ENCODE measurements at places on chromosomes 12 and 14.

- peaks cover 29% of the 10 kb centered on the region for H3K36me3 ChIP-seq
- no peaks in the 10 kb centered on the region for H3K27me3 ChIP-seq
- H3K27ac ChIP-seq: peak overlapping the region; percentile 34
- no peak for ATAC-seq
Observed at GRCh38 chr12:124381456-124382296, 86.8 kb downstream of the RFLNA start.

- peak; percentile 90 for ATAC-seq
- peaks cover under 1% of the 10 kb centered on the region for H3K27me3 ChIP-seq
- peaks cover 7% of the 10 kb centered on the region for H3K4me1 ChIP-seq
- no peaks in the 10 kb centered on the region for H3K36me3 ChIP-seq
- H3K27ac ChIP-seq: no peak overlapping the region
Observed at GRCh38 chr14:99320105-99320572, 48.1 kb upstream of the BCL11B start.

GRCh38 chr12:28568704-28569103, 378.4 kb downstream of the CCDC91 start:
- H3K27ac ChIP-seq: no peak overlapping the region
- H3K36me3 ChIP-seq: no peaks in the 10 kb centered on the region
- no peaks in the 10 kb centered on the region for H3K27me3 ChIP-seq
- no peaks in the 10 kb centered on the region for H3K4me1 ChIP-seq
- no peak for ATAC-seq

DNA sequence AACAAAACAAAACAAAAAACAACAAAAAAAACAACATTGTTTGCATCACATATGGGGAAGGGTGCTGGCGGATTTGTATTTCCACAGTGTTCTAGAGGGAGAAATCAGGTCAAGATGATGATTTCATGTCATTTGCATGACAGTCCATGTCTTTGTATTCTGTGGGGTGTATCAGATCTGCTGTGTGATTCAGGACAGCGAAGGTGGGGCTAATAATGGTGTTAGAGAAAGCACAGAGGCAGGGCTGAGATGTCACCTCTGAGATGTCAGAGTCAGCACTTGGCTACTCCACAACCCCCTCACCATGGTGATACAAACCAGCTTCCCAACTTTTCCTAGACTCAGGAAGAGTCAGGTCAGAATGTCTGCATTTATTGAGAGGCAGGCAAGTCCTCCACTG, 543.2 kb downstream of the BCL11B start:
- no peaks in the 10 kb centered on the region for H3K36me3 ChIP-seq
- no peak overlapping the region for H3K27ac ChIP-seq
- H3K4me3 ChIP-seq: no peak overlapping the region
- no peaks in the 10 kb centered on the region for H3K27me3 ChIP-seq

DNA sequence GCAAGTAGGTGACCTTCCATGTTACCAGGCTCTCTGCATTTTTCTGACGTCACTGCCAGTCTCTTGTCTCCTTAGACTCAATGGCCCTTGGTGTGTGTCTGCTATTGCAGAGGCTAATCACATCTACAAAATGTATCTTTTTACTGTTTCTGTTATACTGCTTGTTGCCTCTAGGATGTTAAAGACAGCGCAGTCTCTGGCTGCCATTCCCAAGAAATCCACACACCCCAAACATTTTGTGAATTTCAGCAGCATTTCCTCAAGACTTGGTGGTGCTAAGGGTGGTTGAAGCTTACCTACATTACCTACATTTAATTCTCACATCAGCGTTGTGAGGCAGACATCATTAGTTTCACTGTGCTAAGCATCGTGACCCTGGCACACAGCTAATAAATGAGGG, 87.2 kb downstream of the C12orf75 start:
- no peaks in the 10 kb centered on the region for H3K36me3 ChIP-seq
- H3K4me1 ChIP-seq: no peaks in the 10 kb centered on the region
- H3K4me3 ChIP-seq: no peak overlapping the region
- no peak overlapping the region for H3K27ac ChIP-seq

DNA sequence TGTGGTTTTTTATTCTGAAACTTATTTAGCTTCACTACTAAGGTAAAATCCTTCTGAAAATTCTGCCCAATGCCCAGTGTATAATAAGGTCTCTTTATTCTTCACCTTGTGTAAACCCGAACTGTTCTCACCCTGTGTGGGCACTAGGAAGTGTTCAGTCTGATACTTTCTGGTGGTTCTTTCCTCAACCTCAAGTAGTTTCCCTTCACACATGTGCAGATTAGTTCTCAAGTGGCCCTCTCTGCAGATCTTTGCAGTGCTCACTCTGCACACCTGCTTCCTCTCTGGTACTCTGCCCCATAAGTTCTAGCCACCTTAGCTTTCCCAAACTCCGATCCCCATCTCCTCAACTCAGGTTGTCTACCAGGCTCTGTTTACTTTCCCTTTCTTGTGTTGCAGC, 61.6 kb downstream of the RAD51B start:
- no peak overlapping the region for H3K4me3 ChIP-seq
- H3K4me1 ChIP-seq: peaks cover 10% of the 10 kb centered on the region
- H3K36me3 ChIP-seq: no peaks in the 10 kb centered on the region
- H3K27ac ChIP-seq: no peak overlapping the region
- H3K27me3 ChIP-seq: no peaks in the 10 kb centered on the region

- H3K4me3 ChIP-seq: no peak overlapping the region
- no peak for ATAC-seq
- no peaks in the 10 kb centered on the region for H3K4me1 ChIP-seq
- no peaks in the 10 kb centered on the region for H3K36me3 ChIP-seq
Observed at GRCh38 chr12:105523164-105524057, 192.9 kb downstream of the C12orf75 start.

DNA sequence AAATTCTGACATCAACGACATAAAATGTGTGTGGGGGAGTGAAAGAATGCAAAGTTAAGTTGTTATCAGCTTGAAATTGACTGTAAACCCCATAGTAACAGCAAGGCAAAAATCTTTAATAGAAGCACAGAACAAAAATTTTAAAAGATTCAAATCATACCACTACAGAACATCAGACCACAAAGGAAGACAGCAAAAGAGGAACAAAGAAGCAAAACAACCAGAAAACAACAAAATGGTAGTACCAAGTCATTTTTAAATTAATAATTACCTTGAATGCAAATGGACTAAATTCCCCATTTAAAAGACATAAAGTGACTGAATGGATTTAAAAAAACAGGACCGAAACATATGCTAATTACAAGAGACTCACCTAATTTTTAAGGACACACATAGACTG, 31.3 kb downstream of the A2M start:
- no peak for ATAC-seq
- no peak overlapping the region for H3K27ac ChIP-seq
- no peaks in the 10 kb centered on the region for H3K36me3 ChIP-seq
- no peaks in the 10 kb centered on the region for H3K27me3 ChIP-seq

GRCh38 chr12:69252033-69252432, 12.7 kb downstream of the CPSF6 start:
- H3K4me3 ChIP-seq: no peak overlapping the region
- peaks cover 32% of the 10 kb centered on the region for H3K4me1 ChIP-seq
- peak; percentile 43 for ATAC-seq
- no peaks in the 10 kb centered on the region for H3K27me3 ChIP-seq
- peaks cover 86% of the 10 kb centered on the region for H3K36me3 ChIP-seq

DNA sequence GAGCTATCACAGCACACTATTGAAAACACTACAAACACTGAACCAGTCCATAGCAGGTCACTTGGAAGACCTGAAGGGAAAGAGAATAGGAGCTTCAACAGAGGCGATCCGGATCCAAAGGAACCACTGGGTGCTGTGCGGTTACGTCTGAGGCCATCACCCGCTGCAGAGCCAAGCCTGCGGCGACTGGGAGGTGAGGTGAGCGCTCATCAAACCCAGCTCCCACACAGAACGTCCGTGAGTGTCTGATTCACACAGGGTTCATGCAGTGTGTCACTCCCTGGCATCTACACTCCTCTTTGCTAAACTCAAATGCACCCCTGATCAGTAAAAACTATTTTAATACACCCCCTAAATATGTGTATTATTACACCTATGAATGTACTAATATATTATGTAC, 64.1 kb downstream of the TMEM132D start:
- H3K4me3 ChIP-seq: no peak overlapping the region
- no peaks in the 10 kb centered on the region for H3K4me1 ChIP-seq
- no peak for ATAC-seq
- no peak overlapping the region for H3K27ac ChIP-seq
- no peaks in the 10 kb centered on the region for H3K36me3 ChIP-seq
- no peaks in the 10 kb centered on the region for H3K27me3 ChIP-seq

GRCh38 chr12:5581019-5581418, 149.1 kb downstream of the NTF3 start:
- peaks cover 3% of the 10 kb centered on the region for H3K27me3 ChIP-seq
- ATAC-seq: no peak
- H3K4me1 ChIP-seq: no peaks in the 10 kb centered on the region
- no peak overlapping the region for H3K4me3 ChIP-seq
- H3K36me3 ChIP-seq: no peaks in the 10 kb centered on the region
- H3K27ac ChIP-seq: no peak overlapping the region

GRCh38 chr14:55122440-55122986, 6.5 kb upstream of the LGALS3 start:
- ATAC-seq: no peak
- no peak overlapping the region for H3K4me3 ChIP-seq
- H3K27ac ChIP-seq: peak overlapping the region; percentile 31
- H3K36me3 ChIP-seq: no peaks in the 10 kb centered on the region
- H3K4me1 ChIP-seq: peaks cover 26% of the 10 kb centered on the region
- H3K27me3 ChIP-seq: no peaks in the 10 kb centered on the region

- peaks cover 13% of the 10 kb centered on the region for H3K4me1 ChIP-seq
- ATAC-seq: no peak
Observed at GRCh38 chr12:53048033-53048779, 1.7 kb upstream of the TNS2 start.

DNA sequence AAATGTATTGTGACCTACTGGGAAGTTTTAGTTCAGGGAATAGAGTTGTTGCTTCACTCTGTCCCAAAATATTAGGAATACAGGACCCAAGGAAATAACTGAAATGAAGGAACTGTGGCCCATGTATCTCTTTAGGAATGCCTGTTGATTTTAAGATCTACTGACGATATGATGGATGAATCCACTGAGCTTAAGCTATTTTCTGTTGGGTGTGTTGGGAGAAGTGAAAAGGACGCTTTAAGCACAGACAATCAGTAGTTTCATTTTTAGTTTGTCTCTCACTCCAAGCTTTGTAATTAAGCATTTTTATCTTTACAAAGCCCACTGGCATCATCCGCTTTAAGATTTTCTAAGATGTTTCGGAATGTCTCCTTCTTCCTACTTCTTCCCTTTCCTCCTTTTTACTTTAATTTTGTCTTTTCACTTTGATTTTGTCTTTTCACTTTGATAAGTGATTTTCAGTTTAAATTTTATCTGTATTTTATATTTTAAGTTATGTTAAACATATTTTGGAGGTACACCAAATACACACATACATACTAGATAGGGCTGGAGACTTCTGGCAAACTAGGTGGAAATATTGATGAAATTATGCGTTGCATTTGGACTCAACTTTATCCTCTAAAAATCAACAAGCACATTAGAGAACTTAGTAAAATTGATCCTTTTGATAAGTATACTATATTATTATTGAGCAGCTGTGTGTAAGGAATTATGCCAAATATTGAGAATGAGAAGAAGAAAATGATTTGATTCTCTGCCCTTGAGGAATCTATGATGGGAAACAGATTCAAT, 52.3 kb upstream of the USP44 start:
- H3K4me1 ChIP-seq: no peaks in the 10 kb centered on the region
- no peak overlapping the region for H3K27ac ChIP-seq
- H3K36me3 ChIP-seq: no peaks in the 10 kb centered on the region
- ATAC-seq: no peak
- no peak overlapping the region for H3K4me3 ChIP-seq
- H3K27me3 ChIP-seq: peaks cover 11% of the 10 kb centered on the region

- no peak for ATAC-seq
- no peaks in the 10 kb centered on the region for H3K4me1 ChIP-seq
- no peak overlapping the region for H3K27ac ChIP-seq
- no peak overlapping the region for H3K4me3 ChIP-seq
- no peaks in the 10 kb centered on the region for H3K27me3 ChIP-seq
Observed at GRCh38 chr12:51185171-51185717, 12.3 kb upstream of the TFCP2 start.

GRCh38 chr14:75497191-75497590, 25.1 kb upstream of the BATF start:
- H3K4me1 ChIP-seq: peaks cover 39% of the 10 kb centered on the region
- H3K27ac ChIP-seq: peak overlapping the region; percentile 9
- H3K27me3 ChIP-seq: no peaks in the 10 kb centered on the region
- no peaks in the 10 kb centered on the region for H3K36me3 ChIP-seq

DNA sequence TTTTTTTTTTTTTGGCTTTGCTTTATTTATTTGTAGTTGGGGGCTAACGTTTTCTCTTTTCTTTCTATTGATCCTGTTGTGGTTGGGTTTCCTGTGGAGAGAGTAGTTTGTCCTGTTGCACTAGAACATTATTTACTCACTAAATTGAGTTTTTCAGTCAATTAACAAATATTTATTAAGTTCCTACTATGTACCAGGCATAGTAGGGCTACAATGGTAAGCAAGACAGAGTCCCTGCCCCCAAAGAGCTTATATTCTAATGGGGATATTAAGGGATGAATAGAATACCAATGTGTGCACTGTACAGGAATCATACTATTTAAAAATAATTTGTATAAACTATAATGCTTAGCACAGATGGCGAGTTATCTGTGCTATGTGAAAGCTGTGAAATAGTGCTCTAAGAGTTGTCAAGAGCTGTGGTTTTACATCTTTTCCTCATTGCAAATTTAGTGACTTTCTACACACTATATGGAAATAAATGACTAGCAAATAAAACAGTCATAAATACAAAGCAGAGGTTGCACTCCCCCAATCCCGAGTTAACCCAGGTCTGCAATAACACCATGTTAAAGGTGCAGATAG, 94.9 kb downstream of the GPR135 start:
- H3K27me3 ChIP-seq: no peaks in the 10 kb centered on the region
- H3K27ac ChIP-seq: no peak overlapping the region
- ATAC-seq: no peak
- H3K36me3 ChIP-seq: peaks cover 23% of the 10 kb centered on the region

DNA sequence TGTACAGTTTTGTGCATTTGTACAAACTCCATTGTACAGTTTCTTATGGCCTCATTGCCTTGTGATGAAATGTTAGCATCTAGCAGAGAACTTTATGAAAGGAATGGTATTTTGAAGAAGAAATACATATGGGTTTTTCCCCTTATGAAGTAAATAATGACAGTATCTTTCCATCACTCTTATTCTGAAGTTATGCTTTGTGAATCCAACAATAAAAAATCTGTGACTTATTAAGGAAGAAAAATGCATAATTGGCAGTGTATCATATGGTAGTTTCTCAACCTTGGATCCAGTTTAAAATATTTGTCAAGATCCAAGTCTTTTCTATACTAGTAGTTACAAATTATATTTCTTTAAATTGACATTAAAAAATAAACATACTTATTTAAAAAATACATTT, 859.1 kb upstream of the FLRT2 start:
- no peak for ATAC-seq
- no peaks in the 10 kb centered on the region for H3K4me1 ChIP-seq
- no peaks in the 10 kb centered on the region for H3K36me3 ChIP-seq
- H3K27ac ChIP-seq: no peak overlapping the region
- no peak overlapping the region for H3K4me3 ChIP-seq

GRCh38 chr14:24279301-24280186, 8.1 kb upstream of the RABGGTA start:
- no peaks in the 10 kb centered on the region for H3K36me3 ChIP-seq
- ATAC-seq: peak; percentile 96
- no peaks in the 10 kb centered on the region for H3K27me3 ChIP-seq
- peak overlapping the region; percentile 41 for H3K4me3 ChIP-seq

Data from activated T-helper 17 cell treated with anti-CD3 and anti-CD28 coated beads, Interleukin-2, amount 50 U/mL, for 72 hours (primary cell).